ENCODE measurements at places on chromosomes 6 and 20.

DNA sequence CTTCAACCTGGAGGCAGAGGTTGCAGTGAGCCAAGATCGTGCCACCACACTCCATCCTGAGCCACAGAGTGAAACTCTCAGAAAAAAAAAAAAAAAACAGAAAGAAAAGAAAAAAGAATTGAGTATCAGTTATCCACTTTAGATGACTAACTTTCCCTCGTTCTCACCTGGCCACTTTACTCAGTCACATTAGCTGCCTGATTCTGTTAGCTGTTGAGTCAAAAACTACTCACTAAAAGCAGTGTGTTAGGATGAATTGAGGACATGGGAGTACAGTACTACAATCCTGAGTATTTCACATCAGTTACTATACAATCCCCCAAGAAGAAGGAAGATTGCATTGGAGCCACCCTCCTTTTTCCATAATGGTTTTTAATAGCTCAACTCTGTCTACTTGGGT, 114.6 kb downstream of the ADAT2 start:
- no peak for DNase-seq

DNA sequence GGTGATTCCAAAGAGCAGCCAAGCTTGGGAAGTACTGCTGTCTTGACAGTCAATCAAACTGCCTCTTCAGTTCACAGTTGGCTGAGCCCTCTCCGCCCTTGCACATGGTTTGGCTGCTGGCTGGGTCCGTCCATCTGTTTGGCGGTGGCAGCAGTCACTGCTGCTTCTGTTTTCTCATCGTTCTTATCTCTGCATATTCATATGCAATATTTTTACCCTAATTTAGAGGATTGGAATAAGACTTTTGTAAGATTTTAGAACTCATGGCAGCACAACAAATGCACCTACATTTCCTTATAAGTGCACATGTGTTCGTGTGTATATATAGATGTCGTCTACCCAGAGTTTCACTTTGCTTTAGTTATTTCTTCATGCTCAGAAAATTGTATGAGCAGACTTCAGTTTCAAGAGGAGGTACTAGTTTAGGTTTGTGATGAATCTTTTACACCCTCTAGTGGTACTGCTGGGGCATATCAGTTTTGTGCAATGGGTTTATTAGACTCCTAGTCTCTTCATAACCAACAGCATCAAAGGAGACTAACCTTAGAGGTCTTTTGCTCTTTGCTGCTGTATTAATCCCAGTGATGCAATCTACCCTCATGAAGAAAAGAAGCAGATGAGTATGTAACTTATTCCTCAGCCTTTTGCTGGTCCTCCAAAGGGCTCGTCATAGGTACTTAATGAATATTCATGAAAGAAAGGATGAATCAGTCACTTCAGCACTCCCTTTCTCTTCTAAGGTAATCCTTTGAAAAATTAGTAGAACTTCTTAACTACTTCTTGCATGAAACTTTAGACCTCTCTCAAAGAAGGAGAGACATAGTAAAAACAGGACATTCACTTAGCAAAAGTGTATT, 44.3 kb downstream of the KHDC1L start:
- peak; percentile 19 for DNase-seq

DNA sequence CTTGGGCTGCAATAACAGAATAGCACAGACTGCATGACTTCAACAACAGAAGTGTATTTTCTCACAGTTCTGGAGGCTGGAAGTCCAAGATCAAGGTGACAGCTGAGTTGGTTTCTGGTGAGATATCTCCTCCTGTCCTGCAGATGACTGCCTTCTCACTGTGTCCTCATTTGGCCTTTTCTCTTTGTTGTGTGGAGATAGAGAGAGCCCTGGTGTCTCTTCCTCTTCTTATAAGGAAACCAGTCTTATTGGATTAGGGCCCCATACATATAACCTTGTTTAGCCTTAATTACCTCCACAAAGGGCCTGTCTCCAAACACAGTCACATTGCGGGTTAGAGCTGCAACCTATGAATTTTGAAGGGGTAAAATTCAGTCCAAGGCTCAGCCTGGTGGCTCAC, 57.0 kb upstream of the BMP6 start:
- DNase-seq, result no peak

- no peak for DNase-seq
Observed at GRCh38 chr20:8504030-8504429, 372.0 kb downstream of the PLCB1 start.

- DNase-seq, result no peak
Observed at GRCh38 chr20:25081730-25082497, at the start of gene VSX1. VSX1 (minus strand) TSS chr20:25082141; CDS start chr20:25082096, 45 bp downstream.

DNA sequence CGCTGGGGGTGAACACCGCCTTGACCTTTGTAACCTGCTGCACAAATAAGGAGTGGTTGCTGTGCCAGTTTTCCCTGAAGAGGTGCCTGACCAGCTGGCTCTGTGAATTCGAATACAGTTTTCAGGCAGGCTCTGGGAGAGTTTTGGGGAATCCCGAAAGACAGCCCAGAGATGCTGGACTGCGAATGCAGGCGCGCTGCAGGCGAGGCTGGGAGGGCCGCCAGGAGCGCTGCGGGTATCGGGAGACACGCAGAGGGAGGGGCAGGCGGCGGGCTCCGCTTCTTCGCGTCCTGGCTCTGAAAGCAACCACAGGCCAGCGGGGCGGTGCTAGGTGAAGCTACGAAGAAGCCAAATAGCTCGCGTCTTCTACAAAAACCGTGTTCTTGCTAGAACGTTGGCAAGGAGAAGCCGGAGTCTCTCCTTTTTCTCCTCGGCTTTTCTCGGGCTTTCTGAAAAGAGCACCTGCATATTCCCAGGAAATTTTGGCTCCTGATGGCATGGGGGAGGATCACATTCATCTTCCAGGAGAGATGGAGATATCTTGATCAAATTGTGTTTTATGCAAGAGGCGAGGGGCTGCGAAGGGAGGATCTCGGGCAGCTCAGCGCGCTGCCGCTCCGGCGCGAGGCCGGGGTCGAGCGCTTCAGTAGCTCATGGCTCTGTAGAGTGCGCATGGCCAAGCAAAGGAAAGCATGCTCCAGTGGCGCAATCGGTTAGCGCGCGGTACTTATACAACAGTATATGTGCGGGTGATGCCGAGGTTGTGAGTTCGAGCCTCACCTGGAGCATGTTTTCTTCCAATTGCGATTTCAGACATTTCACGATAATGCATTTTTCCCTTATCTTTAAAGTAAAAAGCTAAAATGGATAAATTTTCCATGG, 158.1 kb upstream of the ZNF184 start:
- peak; percentile 57 for DNase-seq

GRCh38 chr6:5045416-5045815, 39.7 kb upstream of the PPP1R3G start:
- DNase-seq, result no peak

DNA sequence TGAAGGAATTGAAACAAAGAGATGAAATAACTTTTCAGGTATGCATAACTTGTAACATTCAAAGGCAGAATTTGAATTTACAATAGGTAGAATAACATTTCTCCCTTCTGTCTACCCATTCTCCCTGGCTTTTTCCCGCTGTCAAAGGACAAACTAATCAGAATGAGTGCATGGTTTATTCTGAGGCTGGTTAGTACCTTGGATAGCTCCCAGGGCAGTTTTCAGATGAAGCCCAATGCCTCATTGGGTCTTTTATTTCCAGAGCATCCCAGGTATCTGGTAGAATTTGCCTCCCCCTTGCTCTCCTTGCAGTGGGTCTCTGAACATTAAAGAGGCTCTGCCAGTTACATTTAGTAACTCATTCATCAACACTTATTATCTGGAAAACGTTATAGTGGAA, 665.5 kb downstream of the BCKDHB start:
- no peak for DNase-seq

DNA sequence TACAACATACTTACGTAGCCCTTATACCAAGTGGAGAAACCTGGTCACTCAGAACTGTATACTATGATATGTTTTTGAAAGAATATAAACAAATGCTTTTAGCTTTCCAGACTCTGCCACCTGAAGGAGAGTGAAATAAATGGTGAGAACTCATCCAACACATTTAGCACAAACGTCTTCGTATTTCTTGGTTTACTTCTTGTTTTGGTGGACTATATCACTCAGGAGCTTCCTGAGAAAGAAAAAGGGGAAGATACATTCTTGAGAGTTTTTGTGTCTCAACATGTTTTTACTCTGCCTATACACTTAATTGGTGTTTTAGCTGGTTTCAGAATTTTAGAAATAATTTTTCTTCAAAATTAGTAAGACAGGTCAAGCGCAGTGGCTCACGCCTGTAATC, 19.4 kb upstream of the CTAGE9 start:
- DNase-seq, result no peak

- DNase-seq, result no peak
Observed at GRCh38 chr20:48595495-48596333, 232.1 kb downstream of the PREX1 start.

DNA sequence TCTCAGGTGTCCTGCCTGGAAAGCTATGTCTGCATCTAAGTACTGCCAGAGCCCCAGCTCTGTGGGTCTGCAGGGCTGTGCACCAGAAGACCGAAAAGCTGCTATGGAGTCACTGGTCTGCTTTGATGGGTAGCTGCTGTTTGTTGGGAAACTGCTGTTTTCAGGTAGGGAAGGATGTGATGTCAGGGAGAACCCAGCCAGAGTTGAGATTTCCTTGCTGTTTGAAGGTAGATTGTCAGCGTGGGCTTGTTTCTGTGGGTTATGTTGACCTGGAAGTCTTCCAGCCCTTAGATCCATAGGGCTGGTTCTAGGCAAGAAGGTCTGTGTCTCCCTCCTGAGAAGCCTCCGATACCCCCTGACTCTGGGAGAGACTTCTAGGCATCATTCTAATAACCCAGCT, 12.2 kb upstream of the SHLD1 start:
- DNase-seq, result no peak

- DNase-seq, result no peak
Observed at GRCh38 chr6:53643481-53643965, 22.0 kb downstream of the KLHL31 start.

GRCh38 chr6:114690625-114691024, 347.8 kb upstream of the HS3ST5 start:
- DNase-seq, result no peak

GRCh38 chr6:52361414-52361944, 472 bp upstream of the PAQR8 start:
- DNase-seq, result no peak

DNA sequence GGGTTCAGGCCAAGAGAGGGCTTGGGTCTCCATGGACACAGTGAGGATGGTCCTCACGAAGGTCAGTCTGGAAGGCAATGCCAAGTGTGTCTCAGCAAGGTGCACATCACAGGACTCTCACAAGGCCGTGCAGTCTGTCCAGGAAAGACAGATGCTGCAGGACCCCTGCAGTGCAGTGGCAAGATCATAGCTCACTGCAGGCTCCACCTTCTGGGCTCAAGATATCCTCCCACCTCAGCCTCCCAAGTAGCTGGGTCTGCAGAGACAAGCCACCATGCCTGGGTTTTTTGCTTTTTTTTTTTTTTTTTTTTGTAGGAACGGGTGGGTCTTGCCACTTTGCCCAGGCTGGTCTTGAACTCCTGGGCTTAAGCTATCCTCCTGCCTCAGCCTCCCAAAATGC, 26.4 kb downstream of the ZMYND8 start:
- DNase-seq, result no peak

DNA sequence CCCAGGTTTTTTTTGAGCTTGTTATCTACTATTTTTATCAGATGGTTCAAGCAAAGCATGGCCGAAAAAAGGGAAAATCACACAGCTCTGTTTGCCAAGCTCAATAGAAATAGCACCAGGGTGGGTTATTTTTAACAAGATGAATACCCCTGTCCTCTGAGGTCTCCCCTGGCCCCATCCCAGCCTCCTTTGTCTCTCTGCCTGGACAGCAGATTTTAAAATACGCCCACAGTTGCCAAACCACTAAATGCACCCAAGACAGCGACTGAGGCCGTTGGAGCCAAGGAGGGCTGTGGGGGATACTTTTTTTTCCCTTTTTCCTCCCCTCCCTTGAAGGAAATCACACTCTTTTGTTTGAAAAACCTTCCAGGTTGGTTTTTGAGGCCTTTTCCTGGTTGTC, 106.6 kb downstream of the VEGFA start:
- DNase-seq, result no peak

DNA sequence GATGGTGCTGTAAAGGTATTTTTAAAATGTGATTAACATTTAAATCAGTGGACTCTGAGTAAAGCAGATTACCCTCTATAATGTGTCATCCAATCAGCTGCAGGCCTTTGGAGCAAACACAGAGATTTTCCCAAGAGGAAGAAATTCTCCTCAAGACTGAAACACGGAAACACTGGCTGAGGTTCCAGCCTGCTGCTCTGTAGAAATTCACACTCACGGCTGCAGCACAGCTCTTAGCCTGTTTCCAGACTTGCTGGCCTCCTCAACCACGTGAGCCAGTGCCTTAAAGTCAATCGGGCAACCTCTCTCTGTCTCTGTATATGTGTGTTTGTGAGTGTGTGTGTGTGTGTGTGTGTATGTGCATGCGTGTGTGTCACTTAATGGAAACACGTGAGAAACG, 41.1 kb downstream of the PDE10A start:
- no peak for DNase-seq

GRCh38 chr6:132161283-132161682, 210.1 kb upstream of the CCN2 start:
- no peak for DNase-seq

DNA sequence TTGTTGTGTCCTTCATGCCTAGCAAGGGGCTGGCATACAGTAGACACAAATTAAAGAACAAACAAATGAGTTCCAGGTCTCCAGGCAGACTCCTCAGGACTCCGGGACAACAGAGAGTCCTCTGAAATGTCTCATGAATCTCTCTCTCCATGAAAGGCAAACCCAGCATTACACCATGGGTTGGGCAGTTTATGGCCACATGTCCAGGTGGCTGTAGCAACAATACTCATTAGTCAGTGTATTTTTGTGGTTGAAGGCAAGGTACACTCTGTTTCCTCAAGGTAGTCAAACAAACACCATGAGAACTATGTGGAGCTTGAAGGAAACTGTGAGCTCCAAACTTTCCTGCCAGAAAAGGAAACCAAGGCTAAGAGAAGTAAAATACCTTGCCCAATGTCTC, 62.2 kb downstream of the KCNB1 start:
- no peak for DNase-seq

DNA sequence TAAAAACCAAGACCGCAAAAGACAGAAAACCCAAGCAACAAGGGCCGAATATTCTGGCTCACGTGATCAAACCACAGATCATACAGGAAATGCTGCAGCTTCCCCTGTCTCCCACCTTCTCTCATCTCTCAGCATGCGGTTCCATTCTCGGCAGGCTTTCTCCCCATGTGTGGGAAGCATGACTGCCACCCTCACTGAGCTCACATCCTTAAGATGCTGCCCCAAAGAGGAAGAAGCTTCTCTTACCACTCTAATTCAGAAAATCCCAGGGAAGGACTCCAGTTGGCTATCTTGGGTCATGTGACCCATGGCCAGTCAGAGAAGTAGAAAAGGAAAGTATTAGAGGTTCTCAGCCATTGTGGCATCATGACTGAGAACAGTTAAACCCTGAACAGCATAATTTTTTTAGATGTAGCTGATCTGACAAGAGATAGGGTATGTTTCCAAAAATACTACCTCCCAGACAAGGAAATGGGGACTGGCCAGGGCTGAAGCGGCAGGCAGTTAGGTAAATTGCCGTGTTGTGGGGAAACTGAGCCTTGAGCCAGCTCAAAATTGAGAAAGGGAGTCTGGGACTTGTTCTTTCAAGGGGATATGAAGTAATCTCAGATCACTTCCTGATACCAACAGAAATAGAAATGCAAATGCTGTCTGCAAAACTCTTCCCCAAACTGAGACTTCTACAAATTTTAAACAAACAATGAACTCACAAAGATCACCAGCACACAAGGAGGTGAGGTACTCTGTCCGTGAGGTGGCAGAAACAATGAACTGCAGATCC, 37.1 kb upstream of the GRM4 start:
- no peak for DNase-seq

GRCh38 chr6:156820089-156820798, 43.1 kb downstream of the ARID1B start:
- no peak for DNase-seq

- peak; percentile 1 for DNase-seq
Observed at GRCh38 chr6:134678436-134678889, 271.4 kb downstream of the ALDH8A1 start.

- DNase-seq, result no peak
Observed at GRCh38 chr6:11069760-11070159, 23.9 kb upstream of the SMIM13 start.

Measured in NCI-H2171 (cell line).